ENCODE measurements at places on chromosomes 12 and 14.

DNA sequence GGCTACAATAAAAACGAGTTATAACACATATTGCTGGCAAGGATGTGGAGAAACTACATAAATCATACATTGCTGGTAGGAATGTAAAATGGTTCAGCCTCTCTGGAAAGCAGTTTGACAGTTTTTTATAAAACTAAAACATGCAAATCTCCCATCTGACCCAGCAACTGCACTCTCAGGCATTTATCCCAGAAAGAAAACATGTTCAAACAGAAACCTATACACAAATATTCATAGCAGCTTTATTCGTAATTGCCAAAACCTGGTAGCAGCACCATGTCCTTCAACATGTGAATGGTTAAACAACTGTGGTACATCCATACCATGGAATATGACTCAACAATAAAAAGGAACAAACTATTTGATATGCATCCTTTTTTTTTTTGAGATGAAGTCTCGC is 10.1 kb upstream of the TMCC3 start:
- no peak for DNase-seq

GRCh38 chr12:121808623-121809022 is 4.8 kb downstream of the SETD1B start:
- DNase-seq = no peak

- DNase-seq = no peak
These were observed 53.9 kb upstream of the NCOR2 start for GRCh38 chr12:124621296-124621660.

- no peak for DNase-seq
These were observed 38.0 kb downstream of the GRIP1 start for GRCh38 chr12:66640691-66641460.

- no peak for DNase-seq
These were observed 48.0 kb downstream of the TDP1 start for GRCh38 chr14:90003526-90004307.
